Left colon (tissue), 2 donors: ENCODE measurements at places on chromosomes 4 and X. TPM values are rescaled to one million over a fixed set of nuclear protein-coding genes. Genes with fewer than 3 reads are reported as not detected.
A peak's percentile ranks its signal among the peaks of the same experiment; 100 is the strongest.

The TMEM156 gene
- not detected for total RNA-seq

DNA sequence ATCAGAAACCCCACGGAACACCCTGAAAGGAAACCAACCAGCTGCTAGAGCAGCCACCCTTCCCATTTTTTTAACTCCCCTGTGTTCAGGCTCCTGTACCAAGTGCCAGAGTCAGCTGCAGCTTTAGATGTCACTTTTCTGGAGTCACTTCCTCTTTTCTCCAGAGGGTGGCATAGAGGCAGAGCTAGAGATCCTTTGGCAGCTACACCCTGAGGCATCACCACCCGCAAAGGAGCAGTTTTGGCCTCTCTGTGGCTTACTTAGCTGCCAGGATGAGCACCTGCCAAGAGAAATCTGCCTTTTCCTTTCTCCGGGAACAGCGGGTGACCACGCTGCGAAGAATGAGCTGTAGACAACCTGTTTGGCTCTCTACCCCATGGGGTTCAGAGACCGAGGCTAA, 58.0 kb upstream of the CHRDL1 start:
- no peak for DNase-seq

DNA sequence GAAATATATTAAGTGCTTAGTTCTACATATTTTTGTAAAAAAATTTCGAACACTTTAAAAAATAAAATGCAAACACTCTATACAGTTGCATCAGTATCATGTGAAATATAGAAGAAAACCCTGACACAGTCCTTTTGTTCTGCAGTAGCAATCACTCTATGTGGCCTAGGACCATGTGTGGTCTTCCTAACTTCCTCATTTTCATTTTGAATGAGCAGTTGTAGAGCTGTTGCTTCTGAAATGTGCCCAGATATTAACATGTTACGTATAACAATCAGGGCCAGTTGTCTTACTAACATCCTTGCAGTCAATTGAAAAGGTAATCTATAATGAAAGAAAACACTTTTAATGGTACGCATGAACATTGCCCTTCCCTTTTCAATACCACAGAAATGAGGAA, 107.9 kb downstream of the ZNF827 start:
- DNase-seq, result no peak

DNA sequence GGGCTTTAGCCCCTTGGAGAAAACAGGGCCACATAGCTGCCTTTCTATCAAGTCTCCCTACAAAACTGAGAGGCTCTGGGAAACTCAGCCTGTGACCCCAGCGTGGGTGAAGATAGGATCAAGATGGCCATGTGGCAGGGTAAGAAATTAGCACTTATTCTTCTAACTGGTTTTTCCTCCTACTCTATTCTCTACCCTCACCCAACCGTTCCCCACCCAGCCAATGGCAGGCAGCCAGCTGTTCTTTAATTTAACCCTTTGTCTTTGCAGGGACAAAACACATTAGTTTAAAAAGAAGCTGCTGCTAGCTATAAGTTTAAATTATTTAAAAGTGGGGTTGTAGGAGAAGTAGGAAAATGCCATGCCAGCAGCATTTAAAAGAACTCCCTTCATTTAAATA, 2.8 kb downstream of the CLCN5 start:
- DNase-seq, result no peak

The KIAA1210 gene
- not detected for total RNA-seq

DNA sequence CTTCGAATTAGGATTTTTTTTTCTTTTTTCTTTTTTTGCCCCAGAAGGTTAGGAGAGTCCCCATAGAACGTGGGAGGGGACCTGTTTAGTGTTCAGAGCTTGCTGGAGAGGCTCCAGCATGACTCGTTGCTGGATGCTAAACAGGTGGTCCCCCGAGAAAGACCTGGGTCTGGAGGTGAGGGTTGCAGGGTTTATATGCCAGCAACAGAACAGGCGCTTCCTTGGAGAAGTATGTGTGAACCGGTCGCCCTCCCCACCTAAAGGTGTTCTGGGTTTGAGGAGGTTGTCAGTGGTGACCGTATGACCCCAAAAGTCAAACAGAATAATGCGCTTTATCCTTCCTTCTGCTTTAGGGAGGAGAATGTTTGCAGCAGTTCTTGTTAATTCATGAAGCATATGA, 52.1 kb upstream of the SHOX start:
- DNase-seq, result no peak

The UNC5C gene
- 4.0 TPM for total RNA-seq

The CT45A8 gene
- not detected for total RNA-seq

- DNase-seq, result no peak
Measured at GRCh38 chr4:89915937-89916336, 21.3 kb downstream of the MMRN1 start.

The AWAT2 gene
- total RNA-seq, result not detected

DNA sequence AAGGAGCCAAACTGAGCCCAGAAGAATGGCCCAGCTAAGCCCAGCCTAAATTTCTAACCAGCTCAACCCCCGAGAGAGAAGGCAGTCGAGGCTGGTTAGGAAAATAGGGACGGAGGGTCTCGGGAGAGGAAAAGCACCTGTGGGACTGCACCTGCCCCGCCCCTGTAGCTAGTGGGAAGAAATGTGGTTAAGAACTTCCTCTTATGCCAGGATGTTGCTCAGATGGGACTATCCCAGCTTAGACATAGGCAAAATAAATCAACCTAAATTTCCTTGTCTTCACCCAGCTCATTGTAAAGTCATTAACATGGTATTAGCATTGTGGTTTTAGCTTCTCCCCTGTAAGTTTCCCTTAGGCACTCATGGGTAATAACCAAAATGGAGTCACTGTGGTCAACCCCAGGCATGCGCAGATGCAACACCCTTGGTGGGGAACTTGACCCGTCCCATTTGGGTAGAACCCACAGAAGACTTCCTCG, 86.8 kb downstream of the ZNF718 start:
- no peak for DNase-seq

- peak; percentile 43 for DNase-seq
Measured at GRCh38 chr4:72567821-72568675, 973 bp downstream of the ADAMTS3 start.

GRCh38 chrX:104420907-104421306, 145.1 kb upstream of the IL1RAPL2 start:
- DNase-seq, result peak; percentile 7

DNA sequence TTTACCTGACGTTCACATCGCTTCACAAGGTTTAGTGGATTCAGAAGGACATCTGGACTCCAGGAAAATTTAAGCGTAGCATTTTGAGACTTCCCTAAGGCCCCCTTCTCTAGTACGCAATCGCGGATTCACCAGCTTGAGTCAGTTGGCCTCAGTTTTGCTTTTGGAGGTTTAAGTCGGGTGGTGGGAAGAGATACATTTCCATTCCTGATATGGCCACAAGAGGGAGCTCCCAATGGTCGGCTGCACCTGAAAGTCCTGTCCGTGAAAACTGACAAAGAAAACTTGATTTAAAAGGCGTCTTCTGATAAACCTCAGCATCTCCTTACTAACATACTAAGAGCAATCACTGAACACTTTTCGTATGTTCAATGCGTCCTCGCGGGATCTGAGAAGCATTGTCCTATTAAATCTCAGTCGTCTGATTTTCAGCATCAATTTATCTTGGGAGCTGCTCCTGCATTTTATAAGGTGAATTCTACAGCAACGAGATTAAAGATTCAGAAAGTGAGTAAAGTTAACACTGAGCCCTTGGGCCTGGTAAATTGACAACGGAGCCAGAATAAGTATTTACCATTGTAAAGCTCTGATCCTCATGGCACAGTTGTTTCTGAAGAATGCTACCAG, 50.6 kb downstream of the LGI2 start:
- peak; percentile 34 for DNase-seq

DNA sequence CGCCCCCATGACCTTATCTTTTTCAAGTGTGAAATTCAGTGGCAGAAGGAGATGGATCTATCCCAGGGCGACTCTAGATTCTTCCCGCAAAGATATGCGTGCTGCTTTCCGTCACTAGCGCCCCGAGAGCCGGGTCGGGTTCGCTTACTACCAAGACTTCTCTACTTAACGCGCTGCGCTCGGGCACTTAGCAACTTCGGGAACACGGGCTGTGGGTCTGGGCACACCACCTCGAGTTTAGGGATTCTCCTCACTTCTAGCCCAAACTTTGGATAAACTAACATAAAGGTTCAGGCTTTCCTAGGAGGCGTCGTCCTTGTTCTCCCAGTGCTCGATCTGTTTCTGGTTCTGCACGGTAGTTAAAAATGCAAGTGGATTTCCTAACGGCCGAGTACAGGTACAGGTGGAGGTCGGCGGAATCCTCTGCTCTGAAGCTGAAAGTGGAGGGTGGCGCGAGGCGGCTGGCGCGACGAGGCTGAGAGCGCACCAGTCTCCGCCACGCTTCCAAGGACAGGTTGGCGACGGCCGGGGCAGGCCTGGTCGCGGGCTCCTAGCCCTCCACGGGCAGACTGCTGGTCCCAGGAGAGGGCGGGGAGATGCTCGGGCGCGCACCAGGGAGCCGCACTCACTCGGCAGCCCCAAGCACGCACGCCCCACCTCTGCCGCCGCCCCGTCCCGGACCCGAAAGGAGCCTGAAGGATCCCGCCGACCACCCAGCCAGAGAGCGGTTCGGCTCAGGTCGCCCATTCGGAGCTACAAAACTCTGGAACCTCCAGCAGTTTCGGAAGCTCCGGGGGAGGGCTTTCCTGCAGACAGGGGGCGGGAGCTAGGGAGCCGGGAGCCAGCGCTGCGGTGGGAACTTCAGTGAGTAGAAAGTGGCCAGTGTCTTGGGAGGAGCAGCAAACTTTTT, 100.8 kb upstream of the TENM3 start:
- peak; percentile 9 for DNase-seq

GRCh38 chr4:946103-946450, 13.8 kb downstream of the TMEM175 start:
- no peak for DNase-seq

DNA sequence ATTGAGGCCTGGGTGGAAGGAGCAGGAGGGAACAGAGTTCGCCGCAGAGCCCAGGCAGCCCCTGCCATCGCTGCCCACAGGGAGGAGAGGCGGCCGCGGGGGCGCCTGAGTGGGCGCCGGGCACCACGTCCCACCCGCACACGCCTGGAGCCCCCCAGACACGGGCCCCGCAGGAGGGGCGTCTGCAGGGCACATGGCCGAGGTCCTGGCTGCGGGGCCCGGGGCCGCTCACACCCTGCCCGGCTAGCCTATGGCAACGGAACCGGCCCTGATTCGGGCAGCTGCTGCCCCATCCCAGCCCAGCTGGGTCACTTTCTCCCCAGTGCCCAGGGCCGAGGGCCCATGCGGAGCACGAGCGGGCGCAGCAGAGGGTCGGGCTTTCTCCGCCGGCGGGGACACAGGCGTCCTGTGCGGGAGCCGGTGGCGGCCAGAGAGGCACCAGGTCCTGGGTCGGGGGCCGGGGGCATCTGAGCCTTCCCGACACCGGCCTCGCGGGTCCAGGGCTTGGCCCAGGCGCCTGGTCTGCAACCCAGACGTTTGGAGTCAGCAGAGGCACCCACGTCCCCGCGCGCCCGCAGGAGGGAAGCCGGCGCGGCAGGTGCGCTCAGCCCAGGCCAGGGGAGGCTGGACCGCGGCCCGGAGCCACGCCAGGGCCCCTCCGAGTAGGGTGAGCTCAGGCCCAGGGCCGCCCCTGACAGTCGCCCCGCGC, 91.2 kb downstream of the FAM53A start:
- DNase-seq, result no peak
